ENCODE measurements at places on chromosomes 4 and X.
A peak's percentile ranks its signal among the peaks of the same experiment; 100 is the strongest.

GRCh38 chrX:143298663-143299241 is 218.5 kb downstream of the SPANXN3 start:
- no peak for DNase-seq

- no peak for DNase-seq
Measured at GRCh38 chrX:24839331-24839730, 145.6 kb downstream of the POLA1 start.

- DNase-seq, result no peak
Measured at GRCh38 chr4:63563288-63564014, 845.8 kb downstream of the TECRL start.

DNA sequence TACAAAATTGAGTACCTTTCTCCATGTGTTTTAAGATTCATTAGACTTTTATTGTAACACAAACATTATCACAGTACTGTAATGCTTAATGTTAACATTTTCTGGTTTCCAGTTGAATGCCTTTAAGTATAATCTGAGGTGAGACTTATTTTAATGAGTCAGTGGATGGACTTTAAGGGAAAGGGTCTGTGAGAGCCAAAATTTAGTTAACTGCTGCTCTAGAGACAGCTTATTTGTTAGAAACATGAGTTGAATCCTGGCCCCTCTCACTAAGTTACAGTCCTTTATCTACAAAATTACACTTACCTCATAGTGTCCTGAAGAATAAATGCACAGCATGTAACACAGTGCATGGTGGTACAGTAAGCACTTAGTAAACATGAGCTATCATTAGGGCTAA is 66.0 kb downstream of the PGRMC2 start:
- DNase-seq, result no peak

DNA sequence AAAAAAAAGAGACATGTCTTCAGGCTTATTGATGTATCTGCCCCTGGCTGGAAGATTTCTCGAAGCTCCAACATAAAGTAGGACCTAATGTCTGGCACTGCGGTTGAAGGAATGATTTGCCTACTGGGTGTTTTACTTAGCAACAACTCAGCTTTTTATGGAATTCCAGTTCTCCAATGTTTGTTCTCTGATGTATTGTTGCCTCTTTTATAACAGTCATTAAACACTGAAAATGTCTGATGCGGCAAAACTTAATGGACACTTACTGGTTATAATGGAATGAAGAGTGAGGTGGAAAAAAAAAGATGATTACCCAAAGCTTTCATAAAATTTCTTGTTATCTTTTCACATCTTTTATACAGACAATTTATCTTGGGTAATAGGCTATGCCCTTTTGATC is 75.6 kb upstream of the ZFP42 start:
- DNase-seq, result no peak

DNA sequence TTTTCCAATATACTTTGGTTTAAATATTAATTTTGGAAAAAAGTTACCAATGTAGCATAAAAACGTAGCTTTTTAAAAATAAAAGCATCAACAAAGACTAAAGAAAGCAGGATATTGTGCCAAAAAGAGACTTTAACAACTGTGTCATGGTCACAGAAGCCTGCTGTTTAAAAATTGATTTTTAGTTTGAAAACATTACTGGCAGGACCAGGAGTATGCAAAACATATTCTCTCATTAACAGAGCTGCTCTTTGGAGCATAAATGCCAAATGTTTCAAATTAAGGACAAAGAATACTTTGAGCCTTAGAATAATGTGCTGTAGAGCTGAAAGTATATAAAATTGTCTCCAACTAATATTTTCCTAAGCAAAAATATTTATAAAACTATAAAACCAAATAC is 279.0 kb downstream of the ARAP2 start:
- no peak for DNase-seq

DNA sequence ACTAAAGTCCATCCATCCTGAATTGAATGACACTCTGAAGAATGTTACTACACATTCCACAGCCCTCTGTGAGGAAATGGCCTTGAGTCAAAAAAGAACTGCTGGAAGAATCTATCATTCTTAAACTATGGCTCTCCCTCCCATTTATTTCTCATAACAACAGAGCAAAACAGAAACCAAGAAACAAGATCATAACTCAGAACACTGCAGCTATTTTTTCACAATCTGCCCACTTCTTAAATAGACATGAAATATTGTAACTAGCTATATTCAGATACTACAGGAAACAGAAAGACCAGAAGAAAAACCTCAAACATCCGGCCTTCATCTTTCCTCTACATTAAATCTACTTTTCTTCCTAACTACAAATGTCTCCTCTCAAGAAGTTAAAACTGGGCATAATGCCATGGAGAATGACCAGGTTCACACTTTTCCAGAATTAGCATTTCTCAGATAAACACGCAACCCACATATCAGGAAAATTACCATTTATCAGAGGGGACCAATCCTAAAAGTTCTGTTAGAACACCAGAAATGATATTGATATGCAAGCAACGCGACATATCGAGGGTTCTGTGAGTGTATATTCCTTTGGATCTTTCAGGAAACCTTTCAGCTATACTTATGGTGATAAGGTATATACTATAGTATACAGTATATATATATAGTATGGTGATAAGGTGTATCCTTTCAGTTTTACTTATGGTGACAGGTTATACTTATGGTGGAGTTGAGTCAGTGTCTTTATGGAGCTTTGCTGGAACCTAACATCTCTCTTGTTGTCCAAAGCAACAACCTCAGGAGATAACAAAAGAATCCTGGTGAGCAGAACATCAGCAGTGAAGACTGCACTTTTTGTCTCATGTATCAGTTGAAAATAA is 60.4 kb upstream of the IRF2 start:
- no peak for DNase-seq

DNA sequence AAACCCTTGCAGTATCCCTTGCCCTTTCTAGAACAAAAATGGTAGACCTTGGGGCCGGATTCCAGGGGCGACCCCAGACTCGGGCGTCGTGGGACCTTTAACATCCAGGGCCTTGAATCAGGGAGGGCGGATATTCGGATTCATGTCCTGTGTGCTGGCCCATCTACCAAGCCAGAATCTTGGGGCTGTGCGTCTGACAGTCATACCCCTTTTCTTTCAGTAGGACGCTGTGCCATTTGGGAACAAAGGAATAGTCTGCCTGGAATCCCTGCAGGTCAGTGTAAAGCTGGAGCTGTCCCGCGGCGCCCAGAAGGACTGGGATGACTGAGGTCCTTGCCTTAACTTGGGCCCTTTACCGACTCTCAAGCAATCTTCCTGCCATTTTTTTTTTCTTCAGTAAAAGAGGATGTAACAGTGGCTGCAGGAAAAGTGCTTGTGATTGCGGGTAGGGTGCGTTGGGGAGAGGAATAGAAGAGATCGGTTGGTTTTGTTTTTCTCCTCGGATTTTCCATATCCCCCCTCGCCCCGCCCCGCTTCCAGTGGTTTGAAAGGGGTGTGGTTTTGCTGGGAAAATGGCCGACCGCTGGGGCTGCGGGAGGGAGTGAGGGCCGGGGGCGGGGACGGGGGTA is 518 bp downstream of the ARMCX1 start:
- peak; percentile 10 for DNase-seq

DNA sequence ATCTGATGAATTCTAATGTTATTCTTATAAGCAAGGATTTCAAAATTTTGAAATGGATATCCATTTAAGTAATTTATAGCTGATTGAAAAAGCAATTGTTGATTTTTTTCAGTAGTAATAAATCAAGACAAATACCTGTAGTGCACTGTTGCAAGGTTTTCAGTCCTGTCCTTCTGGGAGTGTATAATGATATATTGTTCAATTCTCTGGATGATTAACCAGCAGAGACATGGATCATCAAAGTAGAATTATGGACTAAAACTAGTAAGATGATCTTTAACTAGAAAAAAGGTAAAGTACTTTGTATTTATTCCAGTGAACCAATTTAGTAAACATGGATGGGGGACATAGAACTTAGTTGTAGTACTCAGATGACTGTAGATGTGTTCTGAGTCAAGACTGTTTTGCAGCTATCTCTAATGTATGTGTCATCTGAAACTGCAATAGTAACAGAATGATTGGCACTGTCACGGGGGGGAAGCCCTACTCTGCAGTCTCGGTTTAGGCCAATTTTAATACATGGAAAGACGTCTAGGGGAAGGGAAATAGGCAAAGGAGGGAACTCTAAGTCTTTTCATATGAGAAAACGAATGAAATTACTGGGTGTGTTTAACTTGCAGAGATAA is 121.9 kb downstream of the GLRA3 start:
- no peak for DNase-seq

- DNase-seq, result no peak
Measured at GRCh38 chr4:68349279-68349648, 626 bp downstream of the YTHDC1 start.

DNA sequence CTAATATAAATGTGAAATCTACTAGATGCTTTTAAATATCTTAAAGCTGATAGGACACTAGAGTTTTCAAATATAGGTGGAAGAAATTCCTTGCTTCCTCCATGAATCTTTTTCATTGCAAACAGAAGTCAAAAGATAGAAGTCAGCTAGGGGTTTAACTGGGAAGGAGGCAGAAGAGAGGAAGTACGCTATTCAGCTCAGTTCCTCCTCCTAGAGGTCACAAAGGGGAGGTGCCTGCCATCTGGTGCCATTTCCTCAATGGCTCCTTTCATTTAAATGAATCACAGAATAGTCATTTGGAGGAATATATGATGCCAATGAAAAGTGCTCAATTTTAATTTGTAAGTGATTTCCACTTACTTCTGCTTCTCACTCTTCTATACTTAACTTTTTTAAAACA is 8.5 kb downstream of the COL25A1 start:
- no peak for DNase-seq

GRCh38 chr4:152921284-152921683 is 14.8 kb upstream of the FHDC1 start:
- no peak for DNase-seq

GRCh38 chrX:13024986-13025385 is 19.4 kb downstream of the FAM9C start:
- DNase-seq, result no peak

- no peak for DNase-seq
Measured at GRCh38 chr4:36835246-36835645, 409.3 kb upstream of the NWD2 start.

GRCh38 chr4:14792702-14793227 is 209.5 kb upstream of the CPEB2 start:
- peak; percentile 23 for DNase-seq

- no peak for DNase-seq
Measured at GRCh38 chr4:75015627-75016026, 82.7 kb downstream of the PARM1 start.

- no peak for DNase-seq
Measured at GRCh38 chr4:144778364-144778763, 132.4 kb downstream of the HHIP start.

DNA sequence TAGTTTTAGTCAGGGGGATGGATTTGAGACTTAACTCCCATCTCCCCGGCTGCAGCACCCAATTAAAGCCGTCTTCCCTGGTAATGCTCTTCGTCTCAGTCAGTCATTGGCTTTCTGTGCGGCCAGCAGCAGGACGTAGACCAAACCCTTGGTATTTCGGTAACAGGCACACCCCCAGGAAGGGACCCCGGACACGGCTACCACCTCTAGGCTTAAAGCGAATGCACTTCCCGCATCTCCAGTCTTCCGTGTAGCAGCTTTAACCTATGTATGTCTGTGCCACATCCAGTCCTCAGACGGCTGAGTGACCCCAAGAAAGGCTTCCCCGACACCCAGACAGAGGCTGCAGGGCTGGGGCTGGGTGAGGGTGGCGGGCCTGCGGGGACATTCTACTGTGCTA is 1.5 kb upstream of the CTAG2 start:
- DNase-seq, result no peak

DNA sequence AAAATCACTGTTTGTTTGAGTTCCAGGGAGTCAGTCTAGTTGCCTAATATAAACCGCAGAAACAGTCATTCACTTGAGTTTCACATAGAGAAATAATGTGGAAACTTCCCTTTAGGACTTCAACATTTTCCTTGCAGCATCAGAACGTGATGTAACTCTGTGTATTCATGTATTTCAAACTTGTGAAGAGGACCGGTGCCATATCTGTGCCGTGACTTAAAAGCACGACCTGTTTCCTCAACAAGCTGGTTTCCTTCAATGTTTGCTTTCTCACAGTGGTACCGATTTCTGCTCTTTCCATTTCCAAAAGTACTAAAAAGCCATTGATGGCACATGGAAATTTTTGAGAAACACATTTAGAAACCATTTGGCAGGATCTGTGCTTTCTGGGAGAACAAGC is 166.6 kb upstream of the RAPGEF2 start:
- no peak for DNase-seq

DNA sequence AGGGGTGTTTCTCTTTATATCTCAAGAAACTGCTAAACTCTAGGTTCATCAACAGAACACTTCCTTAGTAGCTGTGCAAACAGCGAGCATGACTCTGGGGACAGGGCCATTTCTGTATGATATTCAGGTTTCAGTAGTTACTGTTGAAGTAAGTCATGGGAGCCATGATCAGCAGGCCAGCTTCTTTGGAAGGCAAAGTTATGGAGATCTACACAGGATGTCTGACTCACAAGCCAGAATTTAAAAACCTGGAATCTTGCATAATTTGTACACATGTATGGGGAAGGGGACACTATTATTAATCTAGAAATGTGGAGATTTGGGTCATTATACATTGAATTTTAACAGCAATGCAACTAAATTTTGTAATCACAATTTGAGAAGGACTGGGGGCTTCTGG is 187.8 kb upstream of the NR3C2 start:
- DNase-seq, result no peak

DNA sequence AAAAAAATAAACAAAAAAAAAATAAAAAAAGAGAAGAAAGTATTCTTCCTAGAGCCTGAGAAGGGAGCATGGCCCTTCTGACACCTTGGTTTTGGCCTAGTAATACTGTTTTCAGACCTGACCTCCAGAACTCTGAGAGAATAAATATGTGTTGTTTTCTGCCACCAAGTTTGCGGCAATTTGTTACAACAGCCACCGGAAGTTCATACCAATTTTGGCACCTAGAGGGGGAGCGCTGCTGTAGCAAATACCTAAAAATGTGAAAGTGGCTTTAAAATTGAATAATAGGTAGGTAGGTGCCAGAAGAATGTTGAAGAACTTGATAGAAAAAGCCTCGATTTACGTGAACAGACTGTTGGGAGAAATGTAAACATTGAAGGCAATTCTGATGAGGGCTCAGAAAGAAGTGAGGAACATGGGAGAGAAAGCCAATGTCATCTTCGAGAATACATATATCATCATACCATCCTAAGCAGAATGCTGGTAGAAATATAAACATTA is 27.5 kb upstream of the SPACA5B start:
- DNase-seq, result no peak

GRCh38 chr4:184401397-184402171 is 72.8 kb downstream of the IRF2 start:
- no peak for DNase-seq

DNA sequence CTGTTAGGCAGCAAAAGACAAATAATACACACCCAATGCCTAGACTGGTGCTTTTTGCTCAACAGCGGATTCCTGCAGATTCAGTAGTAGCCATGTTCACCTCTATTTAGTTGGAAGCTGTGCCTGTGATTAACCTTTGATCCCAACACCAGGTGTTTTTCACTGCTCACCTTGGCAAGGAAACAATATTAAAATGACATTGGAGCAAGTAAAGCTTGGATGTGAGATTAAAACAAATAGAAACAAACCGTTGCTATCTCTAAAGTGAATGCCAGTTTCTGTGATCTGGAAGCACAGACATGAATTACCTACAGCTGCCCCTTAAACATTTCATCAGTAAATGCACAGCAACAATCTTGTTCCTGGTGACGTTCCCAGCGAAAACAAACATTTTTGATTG is 35.7 kb downstream of the MAGEB17 start:
- DNase-seq, result no peak

All from T1000 (cell line).